Activated CD8-positive, alpha-beta memory T cell treated with anti-CD3 and anti-CD28 coated beads, Interleukin-2, amount 50 U/mL, for 48 hours (primary cell): ENCODE measurements at places on chromosomes 7 and 10.

DNA sequence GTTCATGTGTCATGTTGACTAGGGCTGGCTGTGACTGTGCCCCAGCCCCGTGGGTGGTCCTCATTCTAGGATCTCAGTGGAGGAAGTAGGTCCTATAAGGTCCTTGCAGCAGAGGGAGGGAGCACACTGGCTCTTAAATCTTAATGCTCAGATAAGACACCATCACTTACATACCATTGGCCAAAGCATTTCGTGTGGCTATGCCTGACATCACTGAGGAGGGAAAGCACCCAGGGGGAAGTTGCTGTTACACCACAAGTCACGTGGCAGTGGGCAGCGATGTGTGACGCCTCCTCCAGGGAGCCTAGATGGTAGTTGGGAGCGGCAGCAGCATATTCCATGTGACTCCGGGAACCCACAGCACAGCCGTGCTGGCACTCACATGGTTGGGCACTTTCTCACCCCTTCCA is 224.7 kb upstream of the SH2B2 start:
- no peak for DNase-seq

GRCh38 chr10:95445223-95445836 is 115.8 kb downstream of the SORBS1 start:
- DNase-seq = no peak

- no peak for DNase-seq
These were observed 147.8 kb downstream of the ELAPOR2 start for GRCh38 chr7:86911659-86912058.

GRCh38 chr7:41574377-41574776 is 128.5 kb downstream of the INHBA start:
- DNase-seq = no peak

DNA sequence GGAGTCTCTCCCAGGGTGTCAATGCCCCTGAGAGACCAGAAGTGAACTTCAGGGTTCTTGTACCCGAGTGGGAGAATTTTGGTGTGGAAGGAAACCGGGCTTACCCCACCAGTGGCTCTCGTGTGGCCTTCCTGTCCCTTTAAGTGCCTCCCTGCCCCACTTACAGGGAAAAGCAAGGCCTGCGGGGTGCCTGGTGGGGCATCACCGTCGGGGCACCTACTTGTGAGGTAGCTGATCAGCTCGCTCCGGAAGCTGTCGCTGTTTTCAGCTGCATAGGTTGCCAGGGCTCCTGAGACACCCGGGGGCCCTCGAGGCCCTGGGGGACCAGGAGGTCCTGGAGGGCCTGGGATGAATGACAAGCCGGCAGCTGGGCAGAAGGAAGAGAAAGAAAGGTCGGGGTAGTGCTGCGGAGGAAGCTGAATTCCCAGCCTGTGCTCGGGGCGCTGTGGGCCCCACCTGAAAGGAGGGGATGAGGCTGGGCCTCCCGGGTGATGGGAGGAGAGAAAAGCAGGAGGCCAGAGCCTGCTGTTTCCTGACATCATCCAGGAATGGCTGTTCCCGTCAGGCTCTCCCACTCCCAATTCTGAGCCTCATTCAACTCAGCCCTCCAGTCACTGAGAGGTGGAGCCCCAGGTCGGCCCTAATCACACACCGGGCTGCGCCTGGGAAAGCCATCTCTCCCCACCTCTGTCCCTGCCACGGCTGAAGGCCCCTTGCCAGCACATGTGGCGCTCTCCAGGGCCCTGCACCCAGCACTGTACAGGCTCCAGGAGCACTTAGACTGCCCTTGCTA is 51.1 kb downstream of the COL17A1 start:
- no peak for DNase-seq

DNA sequence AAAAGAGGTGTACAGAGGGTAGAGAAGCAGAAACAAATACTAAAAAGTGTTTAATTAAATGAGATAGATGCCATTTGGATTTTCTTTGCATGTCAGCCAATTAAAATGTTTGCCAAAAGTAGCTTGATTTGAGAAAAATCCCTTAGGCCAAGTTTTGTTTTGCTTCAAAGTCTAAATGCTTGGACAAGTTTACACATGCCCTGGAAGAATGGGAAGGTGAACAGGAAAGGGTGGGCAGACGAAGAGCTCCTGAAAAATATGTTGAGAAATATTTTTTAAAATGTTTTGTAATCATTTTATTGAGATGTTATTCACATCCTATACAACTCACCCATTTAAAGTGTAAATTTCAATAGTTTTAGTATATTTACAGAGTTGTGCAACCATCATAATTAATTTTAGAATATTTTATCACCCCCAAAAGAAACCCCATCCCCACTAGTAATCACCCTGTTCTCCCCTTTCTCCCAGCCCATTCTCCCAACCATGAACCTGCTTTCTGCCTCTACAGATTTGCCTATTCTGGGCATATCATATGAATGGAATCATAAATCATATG is 98.5 kb upstream of the ANK3 start:
- DNase-seq = no peak

DNA sequence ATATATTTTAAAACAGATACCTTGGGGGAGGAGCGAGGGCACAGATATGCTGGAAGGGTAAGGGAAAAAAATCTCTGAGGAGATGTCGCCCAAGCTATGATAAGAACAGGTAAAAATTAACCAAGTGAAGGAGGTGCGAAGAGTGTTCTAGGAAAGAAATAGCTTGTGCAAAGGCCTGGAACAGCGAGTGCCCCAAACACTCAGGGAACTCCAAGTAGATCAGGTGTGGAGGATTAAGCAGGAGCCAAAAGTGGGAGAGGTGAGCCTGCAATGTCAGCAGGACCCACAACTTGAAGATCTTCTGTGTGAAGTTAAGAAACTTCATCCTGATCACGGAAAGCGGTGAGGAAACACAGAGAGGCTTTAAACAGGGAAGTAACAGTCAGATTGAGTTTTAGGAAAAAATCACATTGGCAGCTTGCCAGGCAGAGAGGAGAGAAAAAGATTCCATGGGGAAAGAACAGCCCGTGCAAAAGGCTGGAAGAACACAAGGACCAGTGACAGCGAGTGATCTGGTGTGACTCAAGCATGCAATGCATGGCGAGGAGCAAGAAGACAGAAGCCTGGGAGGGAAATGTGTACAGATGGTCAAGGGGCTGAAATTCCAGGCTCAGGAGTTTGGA is 30.7 kb downstream of the FGF8 start:
- DNase-seq = no peak
